ENCODE measurements at places on chromosomes 7 and 10.

GRCh38 chr10:102611514-102612087 is 32.7 kb upstream of the TRIM8 start:
- DNase-seq = no peak

DNA sequence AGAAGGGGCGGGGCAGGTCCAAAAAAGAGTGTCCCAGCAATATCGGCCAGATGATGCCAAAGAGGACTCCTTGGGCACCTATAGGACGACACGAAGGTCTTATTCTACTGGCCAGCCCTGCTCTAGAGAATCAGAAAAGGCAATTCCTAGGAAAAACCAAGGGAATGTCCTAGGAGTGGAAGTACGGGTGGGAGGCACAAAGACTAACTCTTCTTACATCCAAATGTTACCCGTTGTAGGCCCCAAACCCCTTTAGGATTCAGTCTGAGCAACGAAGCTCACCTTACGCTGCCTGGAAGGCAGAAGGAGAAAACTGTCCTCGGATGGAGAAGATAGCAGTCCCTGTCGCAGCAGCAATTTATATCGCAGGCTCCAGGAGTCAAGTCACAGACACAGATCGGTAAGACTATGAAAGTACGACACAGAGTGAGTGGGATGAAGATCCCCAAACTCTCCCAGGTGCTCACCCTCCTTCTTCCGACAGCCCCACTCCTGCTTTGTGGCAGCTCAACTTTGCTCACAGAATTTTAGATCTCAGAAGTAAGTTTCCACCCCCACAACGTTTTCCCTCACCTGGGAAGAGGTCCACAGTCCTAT is 558 bp downstream of the TCTN3 start:
- no peak for DNase-seq

DNA sequence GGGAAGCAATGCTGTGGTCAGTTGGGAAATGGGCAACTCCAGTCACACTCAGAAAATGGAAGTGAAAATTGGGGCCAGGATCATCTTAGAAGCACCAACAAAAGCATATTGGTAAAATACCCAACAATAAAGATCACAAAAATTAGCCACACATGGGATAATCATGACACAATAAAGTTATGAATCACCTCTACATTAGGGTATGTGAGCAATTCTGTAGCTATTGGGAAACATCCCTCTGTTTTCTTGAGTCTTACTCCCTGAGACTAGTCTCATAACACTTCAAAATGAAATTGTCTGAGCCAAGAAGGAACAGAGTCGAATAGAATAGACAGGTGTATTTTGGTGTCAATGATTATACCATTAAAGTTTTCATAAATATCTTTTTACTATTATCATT is 178.3 kb downstream of the DYNC1I1 start:
- DNase-seq = no peak

DNA sequence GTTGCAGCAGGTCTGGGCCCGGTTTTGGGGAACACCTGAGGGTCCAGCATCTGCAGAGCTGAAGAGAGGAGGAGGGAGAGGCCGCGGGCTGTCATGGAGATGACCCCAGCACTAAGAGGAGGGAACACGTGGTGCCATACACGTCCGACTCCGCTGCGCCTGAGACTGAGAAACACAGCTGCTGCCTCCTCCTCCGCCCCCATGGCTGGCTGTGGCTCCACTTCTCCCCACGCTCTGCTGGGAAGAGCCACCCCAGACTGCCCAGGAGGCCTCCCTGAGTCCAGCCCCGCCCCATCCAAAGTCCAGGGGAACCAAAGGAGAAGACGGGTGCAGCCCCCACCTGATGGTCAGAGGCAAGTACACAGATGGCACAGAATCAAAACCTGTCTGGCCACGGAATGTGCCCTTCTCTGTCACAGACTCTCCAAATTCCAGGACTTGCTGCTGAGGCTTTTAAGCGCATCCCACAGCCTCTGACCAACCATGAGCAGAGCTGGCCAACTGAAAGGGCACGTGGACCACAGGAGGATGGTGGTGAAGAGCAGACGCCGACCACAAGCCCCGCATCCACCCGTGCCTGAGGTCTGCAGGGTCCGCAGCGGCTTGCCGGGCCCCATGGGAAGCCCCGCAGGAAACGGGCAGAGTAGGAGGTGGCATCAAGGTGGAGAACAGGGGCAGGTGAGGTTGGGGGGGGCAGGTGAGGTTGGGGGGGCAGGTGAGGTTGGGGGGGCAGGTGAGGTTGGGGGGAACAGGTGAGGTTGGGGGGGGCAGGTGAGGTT is 24.0 kb downstream of the STK32C start:
- no peak for DNase-seq

GRCh38 chr7:136728945-136729344 is 139.5 kb upstream of the CHRM2 start:
- no peak for DNase-seq

GRCh38 chr10:15871823-15872222 is 11.5 kb upstream of the MINDY3 start:
- no peak for DNase-seq

DNA sequence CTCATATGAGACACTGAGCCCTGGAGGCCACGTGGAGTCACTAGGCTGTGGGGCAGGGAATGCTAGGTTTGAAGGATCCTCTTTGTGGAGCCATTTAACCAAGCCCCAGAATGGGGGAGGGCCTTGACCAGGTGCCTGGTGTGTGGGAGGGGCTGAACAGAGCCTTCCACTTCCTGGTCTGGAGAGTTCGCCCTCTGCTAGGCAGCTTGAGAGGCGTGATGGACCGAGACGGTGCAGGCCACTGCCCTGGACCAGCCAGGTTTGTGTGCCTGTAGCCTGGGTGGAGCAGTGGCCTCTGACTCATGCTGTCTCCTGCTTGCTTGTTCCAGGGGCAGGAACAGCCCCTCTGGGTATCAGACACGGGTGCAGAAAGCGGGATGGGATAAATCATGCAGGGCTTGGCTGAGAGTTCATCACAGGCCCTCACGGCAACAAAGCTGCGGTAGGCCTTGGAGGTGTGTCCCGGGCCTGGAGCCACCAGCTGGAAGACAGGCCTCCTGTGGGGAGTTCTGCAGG is 27.4 kb downstream of the ADAMTS14 start:
- no peak for DNase-seq

GRCh38 chr10:5609952-5610616 is 56.3 kb downstream of the ASB13 start:
- DNase-seq = no peak

- DNase-seq = no peak
Observed at GRCh38 chr7:5532536-5533335, 109.1 kb upstream of the TNRC18 start.

DNA sequence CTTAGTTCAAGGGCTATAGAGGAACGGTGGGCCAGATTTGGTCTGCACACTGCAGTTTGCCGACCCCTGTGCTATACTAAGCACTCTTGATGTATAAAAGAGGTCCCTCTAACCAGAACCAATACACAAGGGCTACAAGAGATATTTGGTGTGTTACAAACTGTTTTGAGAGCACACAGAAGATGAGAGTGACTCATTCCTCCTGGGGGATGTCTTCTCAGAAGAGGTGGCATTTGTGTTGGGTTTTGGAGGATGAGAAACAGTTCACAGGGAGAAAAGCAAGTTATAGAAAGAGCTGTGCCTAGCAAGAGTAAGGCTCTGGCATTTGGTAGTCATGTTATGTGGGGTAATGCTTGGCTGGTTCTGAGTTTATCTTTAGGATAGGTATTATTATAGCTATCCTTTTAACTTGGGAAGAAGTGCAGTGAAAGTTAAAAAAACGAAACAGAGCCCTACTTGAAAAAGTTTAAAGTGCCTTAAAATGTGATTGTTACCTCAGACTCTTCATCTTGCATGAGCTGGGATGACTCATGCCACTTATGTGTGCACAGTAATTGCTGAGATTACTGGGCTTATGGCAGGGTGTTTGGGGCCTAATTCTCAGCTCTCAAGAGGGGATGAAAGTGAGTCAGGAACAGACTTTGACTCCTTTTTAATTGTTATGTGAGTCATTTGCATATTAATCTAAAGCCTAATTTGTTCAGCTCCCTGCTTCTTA is 160.4 kb downstream of the KIF20B start:
- no peak for DNase-seq

- DNase-seq = no peak
Observed at GRCh38 chr7:93211228-93211818, 14.9 kb downstream of the HEPACAM2 start.

DNA sequence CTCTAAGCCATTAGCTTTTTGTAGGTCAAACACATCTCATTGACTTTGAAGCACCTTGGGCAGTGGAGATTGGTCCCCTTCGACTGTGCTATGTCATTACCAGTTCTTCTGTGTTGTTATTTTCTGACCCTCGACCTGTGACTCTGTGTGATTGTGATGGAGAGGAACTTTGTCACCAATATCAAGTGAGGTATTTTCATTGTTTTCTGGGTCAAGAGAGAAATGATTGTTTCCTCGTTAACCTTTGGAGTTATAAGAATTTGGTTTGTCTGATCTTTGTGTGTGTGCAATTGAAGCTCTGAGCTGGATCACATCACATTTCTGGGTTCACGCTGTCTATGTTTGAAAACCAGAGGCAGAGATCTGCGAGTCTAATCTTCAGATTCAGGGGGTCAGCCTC is 432.2 kb upstream of the KLF6 start:
- DNase-seq = no peak

DNA sequence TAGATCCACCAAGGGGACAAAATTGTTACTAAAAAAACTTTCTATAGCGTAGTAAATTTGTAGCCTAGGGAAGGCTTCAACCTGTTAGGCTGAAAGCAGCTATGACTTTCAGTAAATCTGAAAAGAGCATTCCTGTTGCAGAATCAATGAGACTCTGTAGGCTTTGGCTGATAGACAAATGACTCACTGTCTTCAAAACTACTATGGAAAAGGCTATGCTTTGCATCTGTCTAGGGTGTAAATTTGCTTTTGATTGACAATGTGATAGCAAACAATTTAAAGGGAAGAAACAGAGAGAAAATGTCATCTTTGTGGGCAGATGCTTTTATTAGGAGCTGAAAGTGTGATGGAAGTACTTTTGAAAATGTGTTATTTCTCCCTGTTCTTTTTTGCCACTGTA is 60.6 kb downstream of the ARL5B start:
- DNase-seq = no peak

DNA sequence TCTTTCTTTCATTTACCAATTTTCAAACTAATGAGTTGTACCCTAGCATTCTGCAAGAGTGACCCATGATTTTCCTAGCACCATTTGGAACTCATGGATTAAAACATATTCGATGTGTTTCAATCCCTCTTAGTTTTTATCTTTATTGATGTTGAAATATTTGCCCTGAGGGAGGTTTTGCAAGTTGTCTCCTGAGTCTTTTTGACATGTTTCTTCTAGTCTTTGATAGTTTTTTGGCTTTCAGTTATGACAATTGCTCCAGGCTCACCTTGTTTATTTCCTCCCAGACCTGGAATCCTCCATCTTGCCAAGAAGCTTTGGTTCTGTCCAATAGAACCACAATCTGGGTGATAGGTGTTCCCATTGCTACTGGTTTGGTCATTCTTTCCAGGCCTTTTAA is 327.8 kb downstream of the WDR11 start:
- no peak for DNase-seq

GRCh38 chr10:17562614-17563013 is 54.6 kb downstream of the HACD1 start:
- DNase-seq = no peak

DNA sequence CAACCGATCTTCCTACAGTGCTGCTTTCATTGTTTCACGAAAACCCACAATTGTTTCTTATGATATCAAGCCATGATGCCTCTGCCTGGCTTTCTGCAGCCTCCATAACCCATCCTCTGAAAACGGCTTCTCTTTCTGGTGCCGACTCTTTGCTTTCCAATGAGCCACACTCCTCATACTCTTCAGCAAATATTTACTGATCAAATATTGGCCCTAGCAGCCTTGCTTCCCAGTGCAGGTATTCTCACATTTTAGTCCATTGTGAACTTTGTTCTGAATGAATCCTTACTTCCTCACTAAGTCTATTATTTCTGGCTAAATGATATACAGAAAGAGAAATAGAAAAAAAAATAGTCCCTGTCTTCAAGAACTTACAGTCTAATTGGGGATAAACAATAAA is 35.5 kb downstream of the LAMB1 start:
- DNase-seq = no peak

- DNase-seq = no peak
Observed at GRCh38 chr7:154886591-154886990, 116.3 kb downstream of the PAXIP1 start.

- DNase-seq = no peak
Observed at GRCh38 chr7:76408121-76408560, 1.4 kb downstream of the SSC4D start.

DNA sequence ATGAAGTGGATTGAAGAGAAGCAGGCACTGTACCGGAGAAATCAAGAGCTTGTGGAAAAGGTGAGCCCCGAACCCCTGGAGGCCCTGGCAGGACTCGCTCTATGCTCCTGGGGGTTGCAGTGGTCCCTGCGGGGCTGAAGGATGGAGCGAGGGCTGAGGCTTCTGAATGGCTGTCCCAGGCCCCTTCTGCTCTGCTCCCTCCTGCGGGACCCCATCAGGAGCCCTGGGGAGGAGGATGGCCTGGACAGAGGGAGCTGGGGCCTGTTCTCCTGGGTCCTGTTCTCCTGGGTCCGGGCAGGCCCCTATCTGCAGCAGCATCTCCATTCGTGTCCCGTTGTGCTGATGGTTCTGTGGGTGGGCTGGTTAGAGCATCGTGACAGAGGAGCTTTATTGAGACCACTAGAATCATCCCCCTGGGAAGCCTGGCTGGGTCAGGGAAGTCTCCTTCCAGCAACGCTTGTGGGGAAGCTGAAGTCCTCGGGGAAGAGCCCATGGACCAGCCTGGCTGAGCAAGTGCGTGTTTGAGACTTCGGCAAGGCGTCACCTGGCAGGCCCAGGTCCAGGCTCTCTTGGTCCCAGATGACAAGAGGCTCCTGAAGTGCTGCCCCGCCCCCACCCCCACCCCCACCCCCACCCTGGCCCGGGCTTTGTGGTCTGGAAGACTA is 41.1 kb upstream of the DPYSL4 start:
- no peak for DNase-seq

GRCh38 chr10:129779126-129780111 is 184.7 kb downstream of the EBF3 start:
- no peak for DNase-seq

GRCh38 chr7:876972-877311 is 588 bp downstream of the GET4 start:
- no peak for DNase-seq

DNA sequence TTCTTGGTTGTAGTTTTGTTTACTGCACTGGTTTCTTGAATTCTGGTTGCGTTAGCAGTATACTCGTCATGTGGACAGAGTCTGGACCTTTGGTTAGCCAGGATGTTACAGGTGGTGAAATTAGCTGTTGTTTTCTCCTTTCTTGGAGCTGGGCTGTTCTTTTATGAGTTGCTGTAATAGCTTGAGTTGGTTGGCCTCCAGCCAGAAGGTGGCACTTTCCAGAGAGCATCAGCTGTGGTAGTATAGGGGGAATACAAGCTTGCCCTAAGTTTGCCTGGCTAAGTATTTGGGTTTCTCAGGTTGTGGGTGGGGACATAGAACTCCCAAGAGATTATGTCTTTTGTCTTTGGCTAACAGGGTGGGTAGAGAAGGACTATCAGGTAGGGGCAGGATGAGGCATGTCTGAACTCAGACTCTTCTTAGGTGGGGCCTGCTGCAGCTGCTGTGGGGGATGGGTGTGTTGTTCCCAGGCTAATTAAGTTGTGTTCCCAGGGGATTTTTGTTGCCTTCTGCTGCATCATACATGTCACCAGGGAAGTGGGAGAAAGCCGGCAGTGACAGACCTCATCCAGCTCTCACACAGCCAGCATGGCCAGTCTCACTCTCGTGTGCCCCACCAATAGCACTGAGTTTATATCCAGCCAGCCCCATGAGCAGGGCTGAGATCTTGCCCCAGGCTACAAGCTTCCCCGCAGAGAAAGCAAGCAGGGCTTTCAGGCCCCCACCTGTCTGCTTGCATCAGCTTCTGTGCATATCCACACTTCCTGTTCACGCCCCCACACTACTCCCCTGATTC is 246.7 kb upstream of the TPK1 start:
- DNase-seq = no peak

GRCh38 chr10:115295213-115295805 is 202.1 kb downstream of the ATRNL1 start:
- no peak for DNase-seq

All from stimulated activated CD8-positive, alpha-beta memory T cell treated with anti-CD3 and anti-CD28 coated beads, Interleukin-15, amount 100 ng/mL, for 4 hours (primary cell).